ENCODE measurements at places on chromosomes 5 and 9.

DNA sequence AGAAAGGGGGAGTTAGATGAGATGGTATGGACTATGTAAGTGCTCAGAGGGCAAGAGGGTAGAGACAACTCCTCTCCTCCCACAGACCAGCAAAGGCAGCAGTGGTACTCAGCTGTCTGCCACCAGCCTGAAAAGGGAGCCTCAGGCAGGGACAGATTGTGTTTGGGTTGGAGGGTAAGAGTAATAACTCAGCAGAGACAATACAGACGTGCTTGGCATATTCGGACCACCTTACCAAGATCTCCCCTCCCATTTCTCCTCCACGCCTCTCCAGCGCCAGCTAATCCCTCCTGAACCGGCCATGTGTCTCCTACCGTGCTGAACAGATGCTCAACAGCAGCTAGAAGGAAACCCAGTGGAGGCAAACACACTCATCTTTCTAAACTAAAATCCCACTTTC lies 180.8 kb downstream of the ASTN2 start:
- DNase-seq, result no peak

- peak; percentile 34 for DNase-seq
Observed at GRCh38 chr5:177368869-177369644, 11.3 kb downstream of the RGS14 start.

GRCh38 chr5:43256261-43256966 lies 56.8 kb downstream of the HMGCS1 start:
- no peak for DNase-seq

DNA sequence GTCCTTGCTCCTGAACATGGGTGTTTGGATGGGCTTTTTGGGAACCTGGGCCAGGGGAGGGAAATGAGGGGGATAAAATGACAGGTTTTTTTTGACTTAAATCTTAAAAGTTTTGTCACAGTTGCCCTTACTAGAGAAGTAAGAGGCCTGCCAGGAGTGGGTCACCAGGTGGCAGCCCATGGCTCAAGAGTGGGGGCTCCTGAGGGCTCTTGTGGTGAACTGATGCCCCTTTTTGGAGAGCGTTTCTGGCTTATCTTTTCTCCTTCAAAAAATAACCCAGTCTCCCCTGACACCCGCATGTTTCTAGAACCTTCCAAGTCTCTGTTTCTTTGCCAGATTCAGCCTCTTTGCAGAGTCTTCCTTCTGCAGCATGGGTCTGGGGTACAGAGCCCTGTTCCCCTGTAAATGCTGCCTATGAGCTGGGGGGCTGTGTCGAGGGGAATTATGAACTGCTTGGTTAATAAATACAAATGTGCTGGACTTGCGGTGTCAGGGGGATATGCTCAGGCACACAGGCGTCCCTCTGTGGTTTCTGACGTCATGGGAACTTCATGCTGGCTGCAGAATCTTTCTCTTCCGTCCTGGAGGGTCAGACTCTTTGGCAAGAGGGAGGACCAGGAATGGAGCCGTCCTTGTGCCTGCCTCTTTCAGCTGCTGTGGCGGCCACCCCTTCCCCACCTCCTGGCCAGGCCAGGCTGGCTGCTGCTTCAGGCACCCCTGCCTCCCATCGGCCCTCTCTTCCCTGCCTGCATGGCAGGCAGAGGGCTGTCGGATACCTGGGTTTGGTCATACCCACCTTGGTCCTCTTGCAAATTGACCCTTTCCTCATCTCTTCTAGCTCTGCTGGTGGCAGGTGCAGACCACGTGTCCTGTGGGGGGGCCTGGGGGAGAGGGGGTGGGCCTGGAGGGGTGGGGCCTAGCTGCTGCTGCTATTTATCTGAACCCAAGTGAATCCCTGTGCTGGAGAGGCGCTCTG lies 30.1 kb downstream of the PTPA start:
- DNase-seq, result peak; percentile 88

- DNase-seq, result no peak
Observed at GRCh38 chr5:82982846-82983245, 94.3 kb downstream of the TMEM167A start.

- no peak for DNase-seq
Observed at GRCh38 chr9:79788662-79789061, 216.9 kb downstream of the TLE4 start.

GRCh38 chr5:151243564-151243963 lies 9.4 kb upstream of the GM2A start:
- DNase-seq, result no peak

DNA sequence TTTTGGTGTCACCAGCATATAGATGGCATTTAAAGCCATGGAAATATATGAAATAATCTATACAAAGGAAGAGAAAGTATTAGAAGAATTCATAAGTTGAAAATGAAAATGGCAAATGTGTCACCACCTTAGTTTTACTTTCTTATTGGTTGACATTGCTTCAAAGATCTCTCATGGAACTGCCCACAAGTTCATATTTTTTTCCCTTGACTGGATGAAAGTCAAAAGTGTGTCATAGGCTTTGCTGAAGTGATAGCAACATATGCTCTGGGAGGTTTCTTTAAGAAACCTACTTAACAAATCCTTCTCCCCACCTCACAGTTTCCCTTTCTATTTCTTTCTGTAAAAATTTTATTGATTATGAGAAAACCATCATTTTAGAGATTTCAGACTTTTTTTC lies 127.2 kb downstream of the VPS13A start:
- no peak for DNase-seq

DNA sequence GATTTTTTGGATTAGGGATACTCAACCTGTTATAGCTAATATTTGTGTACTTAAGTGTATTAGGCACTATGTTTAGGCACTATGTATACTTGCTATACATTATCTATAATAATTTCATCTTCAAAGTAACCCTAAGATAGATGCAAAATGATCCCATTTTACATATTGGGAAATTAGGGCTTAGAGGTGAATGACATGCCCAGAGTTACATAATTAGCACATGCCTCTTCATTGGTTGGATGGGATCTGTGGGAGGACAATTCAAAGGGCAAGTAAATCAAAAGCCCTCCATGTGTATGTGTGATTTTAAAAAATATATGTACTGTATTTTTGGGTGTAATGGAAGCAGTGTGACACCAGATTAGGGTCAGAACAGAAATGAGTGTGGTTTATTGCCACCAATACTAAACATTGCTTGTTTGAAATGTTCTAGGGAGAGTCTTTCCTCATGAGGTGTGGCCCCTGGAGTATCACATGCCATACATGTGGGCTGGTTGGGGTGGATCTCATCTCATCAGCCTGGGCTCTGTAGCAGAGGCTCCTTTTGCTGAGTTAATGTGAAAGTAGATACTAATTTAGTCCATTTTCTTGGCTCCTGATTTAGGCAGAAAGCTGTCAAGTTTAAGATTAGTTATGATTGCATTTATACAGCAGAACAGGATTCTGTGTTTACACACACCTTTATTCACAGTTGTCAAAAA lies 5.5 kb downstream of the C9orf85 start:
- no peak for DNase-seq

DNA sequence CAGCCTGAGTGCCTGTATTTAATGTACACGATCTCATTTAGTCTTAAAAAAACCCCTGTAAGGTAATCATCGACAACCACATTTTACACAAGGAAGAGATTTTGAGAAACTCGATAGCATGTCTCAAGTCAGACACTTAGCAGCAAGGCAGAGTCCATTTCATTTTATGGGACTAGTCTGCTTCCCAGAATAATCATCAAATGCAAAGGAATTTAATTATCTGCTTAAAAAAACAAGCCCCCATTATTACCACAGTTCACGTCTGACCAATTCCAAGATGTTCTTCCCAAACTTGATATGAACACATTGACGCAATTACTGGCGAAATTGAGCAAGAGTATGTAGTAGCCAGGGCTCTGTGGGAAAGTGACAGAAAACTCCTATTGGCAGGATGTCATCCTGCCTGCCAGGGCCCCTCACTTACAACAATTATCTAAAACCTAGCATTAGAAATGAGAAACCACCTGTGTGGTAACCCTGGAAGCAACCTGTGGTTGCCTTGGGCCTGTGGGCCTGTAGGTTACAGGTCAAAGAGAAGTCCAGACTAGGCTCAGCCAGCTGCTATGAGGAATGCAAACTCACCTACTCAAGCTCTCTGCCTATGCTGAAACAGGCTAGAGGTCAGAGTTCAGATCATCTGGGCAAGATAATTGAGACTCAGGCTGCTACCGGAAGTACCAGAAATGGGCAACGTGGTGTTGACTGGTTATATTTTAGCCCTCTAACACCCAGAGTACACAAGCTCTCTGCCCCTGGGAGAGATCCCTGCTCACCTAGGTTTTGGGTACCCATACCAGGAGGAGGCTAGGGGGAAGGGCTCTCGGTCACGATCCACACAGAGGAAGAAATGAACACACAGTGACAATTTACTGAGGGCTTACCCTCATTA lies 1.6 kb downstream of the B4GALT1 start:
- DNase-seq, result peak; percentile 91

DNA sequence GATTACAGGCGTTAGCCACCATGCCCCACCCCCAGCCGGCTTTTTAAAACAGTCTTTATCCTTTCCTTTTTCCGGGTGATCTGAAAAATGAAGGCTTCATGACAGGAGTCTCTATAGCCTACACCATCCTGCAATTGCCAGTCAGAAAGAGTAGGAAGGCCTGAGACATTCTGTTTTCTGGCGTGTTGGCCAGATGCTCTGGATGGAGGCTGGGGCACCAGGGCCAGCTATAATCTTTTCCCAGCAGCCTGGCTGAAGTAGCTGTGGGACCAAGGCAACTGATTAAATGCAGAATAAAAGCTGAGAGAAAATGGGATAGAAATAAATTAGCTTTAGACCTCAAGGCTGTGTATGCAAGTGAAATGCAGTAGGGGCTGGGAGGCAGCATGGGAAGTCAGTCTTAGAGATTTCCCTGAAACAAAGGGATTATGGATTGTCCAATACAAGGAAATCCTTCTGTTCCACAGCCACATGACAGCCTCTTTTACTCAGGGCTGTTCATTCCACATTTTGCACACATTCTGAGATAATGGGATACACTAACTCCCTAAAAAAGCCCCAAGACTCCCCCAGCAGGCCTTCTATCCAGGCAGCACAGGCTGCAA lies 116.0 kb upstream of the LRRTM2 start:
- no peak for DNase-seq

GRCh38 chr5:61256474-61256873 lies 75.6 kb upstream of the ZSWIM6 start:
- no peak for DNase-seq

DNA sequence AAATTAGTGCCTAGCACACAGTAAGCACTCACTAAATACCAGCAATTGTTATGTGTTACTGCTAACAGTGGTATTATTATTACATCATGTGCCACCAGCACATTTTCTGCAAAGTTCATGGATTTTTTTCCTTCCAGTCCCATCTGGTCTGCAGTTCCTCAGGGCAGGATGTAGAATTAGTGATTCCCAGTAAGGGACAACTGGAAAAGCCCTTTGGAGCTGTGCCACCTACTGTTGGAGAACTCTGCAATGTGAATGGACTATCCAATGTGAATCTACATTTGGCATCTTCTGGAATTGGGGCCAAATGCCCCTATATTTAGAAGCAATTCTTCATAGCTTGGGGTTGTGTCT lies 154.0 kb downstream of the CDH6 start:
- DNase-seq, result no peak

GRCh38 chr5:114782177-114782576 lies 387.5 kb downstream of the TRIM36 start:
- no peak for DNase-seq

DNA sequence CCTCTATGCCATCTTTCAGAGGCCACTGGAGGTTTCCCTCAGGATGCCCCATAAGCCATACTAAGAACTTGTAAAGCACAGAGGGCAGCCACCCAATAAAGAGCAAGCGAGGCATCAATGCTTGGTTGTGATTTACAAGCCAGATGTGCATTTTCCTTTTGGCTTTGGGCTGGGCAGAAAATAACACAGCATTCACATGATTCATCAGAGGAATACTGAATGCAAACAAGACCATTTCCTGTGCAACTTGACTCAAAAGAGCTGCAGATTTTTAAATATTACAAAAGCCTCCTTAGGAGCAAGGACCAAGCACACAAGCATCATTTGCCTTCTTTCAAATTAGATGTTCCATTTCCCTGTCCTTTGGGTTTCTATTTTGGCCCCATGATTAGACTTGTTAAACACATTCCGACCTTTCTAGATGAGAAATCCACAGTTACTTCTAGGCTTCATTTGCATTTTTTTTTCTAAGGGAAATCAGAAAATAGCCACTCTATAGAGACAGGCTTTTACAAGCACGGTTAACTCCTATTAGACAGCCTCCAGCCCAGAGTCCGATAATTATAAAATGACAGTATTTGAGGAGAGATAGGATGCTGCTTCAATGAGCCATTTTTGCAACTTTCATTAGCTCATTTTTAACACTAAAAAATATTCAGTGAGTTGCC lies 207.8 kb downstream of the SEMA5A start:
- DNase-seq, result no peak

- DNase-seq, result no peak
Observed at GRCh38 chr5:171693412-171693811, 92.2 kb upstream of the SMIM23 start.

GRCh38 chr9:6689893-6690674 lies 44.6 kb upstream of the GLDC start:
- DNase-seq, result peak; percentile 52

GRCh38 chr9:129412814-129413536 lies 207.9 kb downstream of the C9orf50 start:
- DNase-seq, result peak; percentile 78

- DNase-seq, result no peak
Observed at GRCh38 chr5:149338364-149338763, 6.9 kb upstream of the GRPEL2 start.

DNA sequence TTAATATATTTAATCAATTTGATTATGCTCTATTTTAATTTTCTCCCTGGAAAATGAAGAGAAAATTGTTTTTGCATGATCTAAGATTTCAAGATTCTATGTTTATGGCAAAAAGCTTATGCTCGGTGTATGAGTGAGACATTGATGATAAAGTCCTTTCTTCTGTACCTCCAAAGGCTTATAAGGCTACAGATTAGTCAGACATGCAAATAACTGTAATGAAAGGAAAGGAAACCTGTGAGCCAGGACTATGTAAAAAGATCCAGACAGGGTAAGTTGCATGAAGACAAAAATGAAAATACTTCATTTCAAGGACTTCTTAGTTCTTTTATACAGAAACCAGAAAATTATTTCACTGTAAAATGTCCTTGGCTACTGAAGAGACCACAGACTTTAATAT lies 52.2 kb upstream of the EDIL3 start:
- no peak for DNase-seq

DNA sequence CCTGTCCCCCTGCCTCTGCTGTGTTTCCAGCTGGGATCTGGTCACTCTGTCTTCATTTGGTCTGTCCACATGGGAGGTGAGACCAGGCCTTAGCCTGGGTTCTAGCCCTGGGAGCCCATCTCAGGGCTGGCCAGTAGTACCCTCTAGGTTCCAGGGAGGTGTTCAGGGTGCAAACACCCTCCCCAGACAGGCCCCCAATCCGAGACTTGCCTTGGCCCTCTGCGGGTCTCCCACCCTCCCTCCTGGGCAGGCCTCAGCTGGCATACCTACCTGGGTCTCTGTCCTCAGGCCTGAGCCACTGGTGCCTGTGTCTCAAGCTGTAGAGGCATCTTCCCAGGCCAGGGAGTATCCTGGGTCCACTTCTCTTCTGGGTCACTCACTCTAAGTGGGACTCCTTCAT lies 925 bp upstream of the SAPCD2 start:
- DNase-seq, result no peak

Data from NB4 (cell line).